ENCODE measurements at places on chromosomes 2 and 18. TPM values are rescaled to one million over a fixed set of nuclear protein-coding genes. Genes with fewer than 3 reads are reported as not detected.

DNA sequence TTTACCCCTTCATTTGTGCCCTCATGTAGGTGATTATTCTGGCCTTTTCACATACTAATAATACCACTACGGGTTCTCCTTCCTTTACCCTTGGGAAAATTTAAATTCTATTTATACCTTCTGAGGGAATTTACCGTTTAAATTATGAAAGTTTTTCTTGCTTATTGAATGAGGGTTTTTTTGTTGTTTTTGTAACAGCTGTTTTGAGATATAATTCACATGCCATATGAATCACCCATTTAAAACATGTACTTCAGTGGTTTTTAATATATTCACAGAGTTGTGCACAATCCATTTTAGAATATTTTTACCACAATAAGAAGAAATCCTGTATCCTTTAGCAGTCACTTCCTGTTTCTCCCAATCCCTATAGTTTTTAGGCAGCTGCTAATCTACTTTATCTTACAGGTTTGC is 54.7 kb downstream of the EML4 start:
- H3K4me1 ChIP-seq: peaks cover 13% of the 10 kb centered on the region
- no peak overlapping the region for H3K4me3 ChIP-seq
- H3K36me3 ChIP-seq: no peaks in the 10 kb centered on the region
- H3K27me3 ChIP-seq: no peaks in the 10 kb centered on the region
- peak overlapping the region; percentile 12 for H3K27ac ChIP-seq

- no peaks in the 10 kb centered on the region for H3K27me3 ChIP-seq
- no peaks in the 10 kb centered on the region for H3K36me3 ChIP-seq
- no peak overlapping the region for H3K4me3 ChIP-seq
- H3K27ac ChIP-seq: no peak overlapping the region
These were observed 39.7 kb downstream of the MDH1 start for GRCh38 chr2:63628403-63628942.

DNA sequence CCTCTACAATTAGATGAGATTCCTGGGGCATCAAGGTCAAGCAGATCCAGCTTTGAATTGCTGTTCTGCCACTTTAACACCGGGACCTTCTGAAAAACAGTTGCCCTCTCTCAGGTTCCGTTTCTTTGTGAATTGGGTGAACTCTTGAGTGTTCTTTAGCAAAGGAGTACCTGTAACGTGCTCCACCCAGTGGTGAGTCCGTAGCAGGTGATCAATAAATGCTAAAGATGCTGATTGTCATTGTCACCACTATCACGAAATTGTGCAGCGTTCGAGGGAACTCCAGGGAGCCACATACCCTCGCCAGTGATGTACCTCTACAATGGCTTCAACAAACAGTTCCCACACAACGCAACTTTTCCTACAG is 81.9 kb downstream of the TCF7L1 start:
- no peak overlapping the region for H3K27ac ChIP-seq
- no peak for DNase-seq
- H3K27me3 ChIP-seq: no peaks in the 10 kb centered on the region
- no peaks in the 10 kb centered on the region for H3K36me3 ChIP-seq
- no peak overlapping the region for H3K4me3 ChIP-seq

GRB14 gene
- total RNA-seq: 2.7 TPM

- H3K4me3 ChIP-seq: no peak overlapping the region
- H3K36me3 ChIP-seq: peaks cover under 1% of the 10 kb centered on the region
- no peak for DNase-seq
- H3K4me1 ChIP-seq: no peaks in the 10 kb centered on the region
- H3K27ac ChIP-seq: no peak overlapping the region
These were observed 22.5 kb downstream of the CASP10 start for GRCh38 chr2:201205515-201205849.

DNA sequence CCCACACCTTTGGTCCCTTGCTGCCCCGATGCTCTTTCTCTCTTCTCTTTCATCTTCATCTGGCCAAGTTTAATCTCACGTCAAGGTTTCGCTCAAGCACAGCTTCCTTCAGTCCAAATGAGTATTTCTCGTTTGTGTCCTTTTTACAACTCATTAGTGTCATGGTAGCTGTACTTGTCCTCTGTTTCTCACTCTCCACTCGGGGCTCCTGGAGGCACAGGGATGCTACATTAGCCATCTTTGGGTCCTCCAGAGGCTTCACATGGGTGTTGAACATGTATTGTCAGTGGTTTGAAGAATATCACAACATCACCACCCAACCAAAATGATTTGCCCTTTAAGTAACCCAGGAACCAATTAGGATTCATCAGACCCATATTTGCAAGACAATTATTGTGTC is 30.4 kb downstream of the MYCN start:
- H3K27me3 ChIP-seq: no peaks in the 10 kb centered on the region
- no peak overlapping the region for H3K27ac ChIP-seq
- no peak overlapping the region for H3K4me3 ChIP-seq
- DNase-seq: no peak

ATG16L1 gene
- 30.2 TPM for total RNA-seq

DNA sequence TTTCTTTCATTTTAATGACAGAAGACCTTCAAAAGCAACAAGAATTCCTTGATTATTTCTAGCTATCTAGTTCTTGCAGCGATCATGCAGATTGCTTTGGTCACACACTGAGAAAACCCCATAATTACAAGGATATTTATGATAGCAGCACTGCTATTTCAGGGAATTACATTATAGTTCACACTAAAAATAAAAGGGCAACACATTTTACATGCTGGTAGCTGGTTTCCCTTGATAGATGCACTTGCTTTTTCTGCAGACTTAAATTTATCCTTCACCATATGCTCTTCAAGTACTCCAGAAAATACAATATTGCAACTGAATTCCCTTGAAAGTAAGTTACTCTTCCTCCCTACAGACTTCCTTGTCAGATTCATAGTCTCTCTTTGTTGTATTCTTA is 751.1 kb downstream of the CCDC85A start:
- no peaks in the 10 kb centered on the region for H3K36me3 ChIP-seq
- H3K4me3 ChIP-seq: no peak overlapping the region
- DNase-seq: no peak
- no peaks in the 10 kb centered on the region for H3K4me1 ChIP-seq
- no peak overlapping the region for H3K27ac ChIP-seq
- no peaks in the 10 kb centered on the region for H3K27me3 ChIP-seq

HOXD3 gene
- total RNA-seq: 15.3 TPM

DNA sequence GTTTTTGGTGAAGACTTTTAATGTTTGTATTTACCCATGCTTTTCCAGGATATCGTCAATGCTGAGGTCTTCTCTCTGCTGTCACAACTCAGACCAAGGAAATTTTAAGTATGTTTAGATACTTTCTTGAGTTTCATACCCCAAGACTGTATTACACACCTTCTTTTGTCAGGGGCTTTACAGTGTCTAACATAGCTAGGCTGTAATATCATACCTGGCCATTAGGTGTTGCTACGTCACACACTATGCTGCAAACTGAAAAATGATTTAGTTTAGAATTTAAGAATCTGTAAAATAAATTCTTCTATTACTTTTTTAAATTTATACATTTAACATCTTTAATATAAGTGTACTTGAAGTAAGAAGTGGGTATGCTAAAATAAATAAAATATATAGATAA is 358.4 kb upstream of the NRP2 start:
- no peak overlapping the region for H3K4me3 ChIP-seq
- no peaks in the 10 kb centered on the region for H3K36me3 ChIP-seq
- DNase-seq: no peak
- no peak overlapping the region for H3K27ac ChIP-seq
- no peaks in the 10 kb centered on the region for H3K27me3 ChIP-seq

DNA sequence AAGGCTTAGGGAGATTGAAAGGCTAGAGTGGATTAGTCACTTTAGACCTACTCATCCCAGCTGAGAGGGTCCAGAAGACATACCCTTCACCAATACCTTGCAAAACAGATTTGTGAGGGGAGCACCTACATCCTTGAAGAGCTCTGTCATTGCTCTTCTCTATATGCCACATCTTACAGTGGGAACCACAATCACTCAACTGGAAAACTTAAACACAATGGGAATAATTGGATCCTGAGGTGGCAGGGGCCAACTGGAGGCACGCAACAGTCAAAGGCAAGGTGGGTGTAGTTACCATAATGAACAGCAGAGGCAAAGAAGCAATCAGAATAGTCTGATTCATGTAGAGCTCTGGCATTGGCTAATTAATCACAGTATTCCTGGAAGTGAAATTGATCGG is 35.4 kb downstream of the PDE1A start:
- no peaks in the 10 kb centered on the region for H3K36me3 ChIP-seq
- no peak overlapping the region for H3K27ac ChIP-seq
- H3K4me3 ChIP-seq: no peak overlapping the region
- no peaks in the 10 kb centered on the region for H3K4me1 ChIP-seq
- no peaks in the 10 kb centered on the region for H3K27me3 ChIP-seq

GRCh38 chr2:241096979-241097378 is 5.1 kb downstream of the MTERF4 start:
- peaks cover 7% of the 10 kb centered on the region for H3K4me1 ChIP-seq
- H3K4me3 ChIP-seq: no peak overlapping the region
- H3K36me3 ChIP-seq: peaks cover 9% of the 10 kb centered on the region
- H3K27me3 ChIP-seq: no peaks in the 10 kb centered on the region
- DNase-seq: no peak

GRCh38 chr2:3001615-3002560 is 375.7 kb downstream of the EIPR1 start:
- no peak for DNase-seq
- H3K4me1 ChIP-seq: no peaks in the 10 kb centered on the region
- H3K27ac ChIP-seq: no peak overlapping the region
- no peak overlapping the region for H3K4me3 ChIP-seq

- H3K27ac ChIP-seq: no peak overlapping the region
- DNase-seq: peak; percentile 41
- no peak overlapping the region for H3K4me3 ChIP-seq
- H3K27me3 ChIP-seq: peaks cover 2% of the 10 kb centered on the region
These were observed 5.8 kb downstream of the SLC14A2 start for GRCh38 chr18:45621061-45621511.

GRCh38 chr2:205995260-205995659 is 90.7 kb downstream of the INO80D start:
- H3K27ac ChIP-seq: no peak overlapping the region
- H3K36me3 ChIP-seq: no peaks in the 10 kb centered on the region
- no peaks in the 10 kb centered on the region for H3K4me1 ChIP-seq
- H3K4me3 ChIP-seq: no peak overlapping the region
- no peaks in the 10 kb centered on the region for H3K27me3 ChIP-seq

RMDN2 gene
- 1.8 TPM for total RNA-seq

GRCh38 chr18:2881088-2881839 is 34.5 kb downstream of the EMILIN2 start:
- H3K27me3 ChIP-seq: peaks cover 2% of the 10 kb centered on the region
- H3K4me1 ChIP-seq: no peaks in the 10 kb centered on the region
- H3K27ac ChIP-seq: no peak overlapping the region
- H3K4me3 ChIP-seq: no peak overlapping the region
- no peaks in the 10 kb centered on the region for H3K36me3 ChIP-seq

- no peaks in the 10 kb centered on the region for H3K27me3 ChIP-seq
- no peak for DNase-seq
- no peaks in the 10 kb centered on the region for H3K36me3 ChIP-seq
- H3K4me3 ChIP-seq: no peak overlapping the region
- H3K4me1 ChIP-seq: no peaks in the 10 kb centered on the region
- H3K27ac ChIP-seq: no peak overlapping the region
These were observed 149.6 kb downstream of the TMEM18 start for GRCh38 chr2:527581-527980.

Measured in endothelial cell of umbilical vein (primary cell).